Activated CD4-positive, CD25-positive, alpha-beta regulatory T cell (primary cell): ENCODE measurements at places on chromosomes 13 and 19.

DNA sequence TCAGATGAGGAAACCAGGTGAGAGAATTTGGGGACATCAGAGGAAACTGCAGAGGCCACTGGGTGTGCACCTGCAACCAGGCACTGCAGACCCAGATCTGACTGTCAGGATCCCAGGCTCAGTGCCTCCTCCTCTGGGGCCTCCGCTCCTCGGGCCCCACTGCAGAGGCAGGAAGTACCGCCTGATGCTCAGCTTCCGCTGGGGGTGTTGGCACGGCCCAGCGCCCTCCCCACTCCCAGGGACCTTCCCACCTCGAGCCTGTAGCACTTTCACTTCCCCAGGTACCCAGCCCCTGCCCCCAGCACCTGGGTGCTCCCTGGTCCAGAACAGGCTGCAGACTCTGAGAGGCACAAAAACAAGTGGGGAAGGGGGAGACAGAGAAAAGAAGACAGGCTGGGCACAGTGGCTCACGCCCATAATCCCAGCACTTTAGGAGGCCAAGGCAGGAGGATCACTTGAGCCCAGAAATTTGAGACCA is 1.4 kb upstream of the CD37 start:
- DNase-seq = no peak

DNA sequence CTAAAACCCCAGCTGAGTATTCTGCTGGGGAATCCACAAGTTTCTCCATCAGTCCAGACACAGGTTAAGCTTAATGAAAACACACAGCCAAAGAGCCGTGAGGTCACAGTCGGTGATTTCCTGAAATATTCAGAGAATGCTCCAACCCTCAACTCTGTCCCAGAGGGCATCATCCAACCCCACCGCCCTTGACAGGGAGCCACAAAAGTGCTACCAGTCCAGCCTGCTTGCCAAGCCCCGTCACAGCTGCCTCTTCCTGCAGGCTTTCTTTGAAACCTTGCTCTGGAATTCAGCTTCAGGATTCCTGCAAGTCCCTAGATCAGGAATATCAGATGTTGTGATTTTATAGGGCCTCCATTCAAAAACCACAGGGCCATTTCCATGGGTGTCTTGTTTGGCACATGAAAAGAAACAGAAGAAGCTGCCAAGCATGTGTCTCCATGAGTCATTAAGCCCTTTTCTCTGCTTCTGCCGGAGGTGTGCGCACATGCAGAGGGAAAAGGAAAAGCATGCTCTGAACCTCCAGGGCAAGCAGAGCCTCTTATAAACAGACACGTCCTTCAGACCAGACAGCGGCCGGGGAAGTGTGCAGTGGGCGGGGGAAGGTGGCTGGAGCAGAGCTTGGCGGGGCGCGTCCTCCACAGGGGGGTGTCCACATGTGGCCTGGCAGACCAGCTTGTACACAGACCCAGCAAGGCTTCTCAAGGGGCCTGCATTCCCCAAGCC is 164.7 kb downstream of the KATNAL1 start:
- DNase-seq = no peak

DNA sequence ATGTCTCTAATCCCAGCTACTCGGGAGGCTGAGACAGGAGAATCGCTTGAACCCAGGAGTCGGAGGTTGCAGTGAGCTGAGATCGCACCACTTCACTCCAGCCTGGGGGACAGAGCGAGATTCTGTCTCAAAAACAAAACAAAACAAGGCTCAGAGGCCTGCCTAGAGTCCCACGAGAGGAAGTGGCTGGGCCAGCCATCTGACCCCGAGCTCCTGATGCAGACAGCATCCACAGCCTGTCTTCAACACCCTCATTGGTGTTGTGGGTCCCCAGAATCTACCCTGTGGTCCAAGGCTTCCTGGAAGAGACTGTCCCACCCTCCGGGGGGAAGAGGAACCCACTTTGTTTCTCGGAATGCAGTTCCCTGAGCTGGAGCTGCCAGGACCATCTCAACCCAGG is 24.7 kb downstream of the RFX1 start:
- DNase-seq = no peak

GRCh38 chr13:102042746-102043145 is 359.1 kb downstream of the FGF14 start:
- no peak for DNase-seq

GRCh38 chr19:47176627-47177090 is 46.0 kb downstream of the SAE1 start:
- no peak for DNase-seq

GRCh38 chr13:70856025-70856424 is 747.8 kb upstream of the KLHL1 start:
- DNase-seq = no peak

DNA sequence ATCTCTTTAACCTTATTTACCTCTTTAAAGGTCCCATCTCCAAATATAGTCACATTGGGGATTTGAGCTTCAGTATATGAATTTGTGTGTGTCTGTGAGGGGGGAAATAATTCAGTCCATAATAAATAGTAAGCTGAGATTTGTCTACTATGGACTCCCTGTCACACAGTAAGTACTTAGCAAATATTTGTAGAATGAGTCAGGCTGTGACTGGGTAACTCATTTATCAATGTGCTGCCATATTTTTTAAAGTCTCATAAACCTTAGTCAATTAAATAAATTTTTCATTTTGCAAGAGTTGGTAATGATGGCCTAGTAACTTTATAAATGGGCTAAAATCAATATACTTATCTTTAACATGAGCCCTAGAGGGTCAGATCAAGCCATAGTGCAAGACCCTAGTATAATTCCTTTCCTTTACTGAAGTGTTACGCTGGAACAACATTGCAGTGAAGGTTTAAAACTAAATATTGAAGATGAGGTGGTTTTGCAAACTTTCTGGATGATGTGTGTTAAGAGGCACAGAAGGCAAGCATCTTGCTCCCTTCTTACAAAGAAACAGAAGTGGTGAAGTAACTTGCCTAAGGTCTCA is 305.1 kb downstream of the KCNRG start:
- DNase-seq = no peak

DNA sequence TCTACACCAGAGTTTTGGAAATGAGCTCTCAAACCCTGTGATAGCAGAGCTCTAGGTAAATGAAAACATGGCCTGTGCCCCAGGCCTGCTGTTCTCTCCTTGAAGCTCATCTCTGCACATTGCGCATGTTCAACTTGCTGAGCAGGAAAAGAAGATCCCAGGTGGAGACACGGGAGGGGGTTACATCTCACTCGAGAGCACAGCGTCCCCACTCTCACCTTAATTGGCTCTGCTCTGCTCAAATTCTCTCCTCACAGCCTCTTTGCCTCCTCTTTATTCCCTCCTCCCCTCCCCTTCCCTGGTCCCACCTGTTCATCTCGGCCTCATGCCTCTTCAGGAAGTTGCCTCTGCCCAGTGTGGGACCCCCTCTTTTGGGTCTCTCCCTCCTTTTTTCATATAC is 44.7 kb downstream of the RGCC start:
- no peak for DNase-seq

GRCh38 chr13:72804301-72804700 is 22.4 kb downstream of the PIBF1 start:
- no peak for DNase-seq

DNA sequence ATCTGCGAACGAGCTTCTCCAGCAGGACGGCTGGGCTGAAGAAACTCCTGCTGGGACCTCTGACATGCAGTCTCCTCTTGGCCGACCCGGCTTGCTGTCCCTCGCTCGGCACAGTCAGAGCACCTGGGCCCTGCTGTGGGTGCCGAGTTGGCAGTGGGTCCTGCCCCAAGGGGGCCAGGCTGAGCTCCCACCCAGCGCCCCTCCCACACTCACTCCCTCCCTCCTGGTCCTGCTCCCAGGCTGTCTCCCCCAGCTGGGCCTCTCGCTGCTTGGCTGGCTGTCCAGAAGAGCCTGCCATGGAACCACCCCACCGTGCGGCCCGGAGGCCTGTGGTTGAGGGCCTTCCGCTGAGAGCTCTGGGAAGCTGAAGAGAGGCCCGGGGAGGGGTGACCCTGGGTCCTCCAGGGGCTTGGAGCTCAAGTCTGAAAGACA is 6.0 kb downstream of the AKT2 start:
- no peak for DNase-seq

DNA sequence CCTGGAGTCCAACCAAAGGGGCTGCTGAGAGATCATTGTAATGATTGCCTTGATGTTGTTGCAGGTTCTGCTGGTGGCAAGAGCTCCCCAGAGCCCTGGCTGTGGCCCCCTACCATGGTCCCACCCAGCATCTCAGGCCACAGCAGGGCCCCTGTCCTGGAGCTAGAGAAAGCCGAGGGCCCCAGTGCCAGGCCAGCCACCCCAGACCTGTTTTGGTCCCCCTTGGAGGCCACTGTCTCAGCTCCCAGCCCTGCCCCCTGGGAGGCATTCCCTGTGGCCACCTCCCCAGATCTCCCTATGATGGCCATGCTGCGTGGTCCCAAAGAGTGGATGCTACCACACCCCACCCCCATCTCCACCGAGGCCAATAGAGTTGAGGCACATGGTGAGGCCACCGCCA is 15.5 kb downstream of the NCAN start:
- no peak for DNase-seq

- no peak for DNase-seq
Observed at GRCh38 chr13:109778102-109778542, 8.3 kb downstream of the IRS2 start.

DNA sequence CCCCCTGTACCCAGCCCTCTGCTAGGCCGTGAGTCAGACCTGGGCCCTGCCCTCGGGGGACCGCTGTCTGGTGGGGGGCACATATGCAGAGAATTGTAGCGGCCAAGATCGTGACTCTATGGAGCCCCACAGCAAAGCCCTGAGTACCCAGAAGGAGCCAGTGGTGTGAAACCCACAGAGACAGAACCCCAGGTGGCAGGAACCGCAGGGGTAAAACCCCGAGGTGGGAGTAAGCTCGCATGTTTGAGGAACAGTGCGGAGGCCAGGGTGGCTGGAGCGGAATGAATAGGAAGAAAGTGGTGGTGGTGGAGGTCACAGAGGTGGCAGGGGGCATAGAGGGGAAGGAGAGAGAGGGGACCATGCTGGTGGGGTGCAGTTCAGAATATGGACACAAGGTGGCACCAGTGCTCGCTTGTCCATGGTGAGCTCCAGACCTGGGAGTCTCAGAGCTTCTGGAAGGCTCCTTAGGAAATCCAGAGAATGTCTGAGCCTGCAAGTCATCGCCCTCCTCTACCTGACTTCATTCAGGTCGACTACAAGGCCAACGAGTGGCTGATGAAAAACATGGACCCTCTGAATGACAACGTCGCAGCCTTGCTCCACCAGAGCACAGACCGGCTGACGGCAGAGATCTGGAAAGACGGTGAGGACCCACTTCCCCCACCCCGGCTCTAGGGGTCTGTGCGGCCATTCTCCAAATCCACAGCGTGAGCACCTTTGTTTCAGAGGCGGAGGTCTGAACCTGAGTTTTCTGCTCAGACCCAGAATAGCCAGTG is 48.9 kb downstream of the MYH14 start:
- no peak for DNase-seq

DNA sequence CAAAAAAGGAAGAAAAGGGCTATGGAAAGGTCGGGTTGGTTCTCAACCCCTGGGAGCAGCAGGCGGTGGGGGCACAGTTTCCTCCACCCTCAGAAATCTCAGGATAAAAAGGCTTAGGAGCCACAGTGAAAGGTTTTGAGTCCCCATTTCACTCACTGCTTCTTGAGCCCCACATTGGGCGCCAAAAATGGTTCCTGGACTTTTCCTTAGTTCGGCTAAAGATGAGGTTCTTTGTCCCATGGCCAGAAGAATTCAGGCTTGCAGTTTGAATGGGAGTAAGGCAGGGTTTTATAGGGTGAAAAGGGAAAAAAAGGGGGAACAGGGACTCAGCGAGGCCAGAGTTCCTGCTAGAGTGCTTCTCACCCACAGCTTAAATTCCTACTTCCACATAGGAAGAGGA is 179.5 kb downstream of the GGACT start:
- no peak for DNase-seq

DNA sequence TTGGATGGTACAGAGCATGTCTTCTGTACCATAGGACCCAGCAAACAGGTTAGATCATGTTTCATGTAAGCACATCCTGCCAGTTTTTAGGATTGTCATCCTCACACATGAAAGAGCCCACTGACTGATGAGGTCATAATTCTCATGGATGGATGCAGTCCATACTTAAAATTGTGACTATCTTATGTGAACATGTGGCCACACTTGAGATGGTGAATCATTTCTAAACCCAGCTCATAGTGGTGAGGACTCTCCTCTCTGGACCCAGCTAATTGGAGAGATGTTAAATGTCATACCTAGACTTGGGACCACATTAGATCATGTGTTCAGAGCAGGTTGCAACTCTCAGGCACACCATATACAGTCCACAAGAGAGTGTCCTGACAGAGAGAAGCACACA is 24.8 kb upstream of the ZNF254 start:
- DNase-seq = no peak

- no peak for DNase-seq
Observed at GRCh38 chr13:27194209-27194608, 22.6 kb upstream of the USP12 start.

DNA sequence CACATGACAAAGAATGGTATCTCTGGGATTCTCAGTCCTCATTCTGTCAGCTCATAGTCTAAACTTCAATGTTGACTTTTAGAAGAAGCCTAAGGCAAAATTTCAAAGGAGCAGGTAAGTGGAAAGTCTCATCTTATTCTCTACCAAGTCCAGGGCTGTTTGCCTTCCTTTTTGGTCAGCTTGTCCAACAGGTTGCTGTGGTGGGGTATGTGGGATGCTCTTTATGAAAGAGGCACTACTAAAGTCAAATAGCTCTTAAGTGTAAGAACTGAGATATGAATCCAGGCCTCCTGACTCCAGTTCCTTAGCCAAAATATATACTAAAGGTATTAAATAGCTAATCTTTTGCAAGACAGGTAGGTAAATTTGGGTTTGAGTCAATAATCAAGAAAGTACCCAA is 540.6 kb upstream of the SPRY2 start:
- no peak for DNase-seq

DNA sequence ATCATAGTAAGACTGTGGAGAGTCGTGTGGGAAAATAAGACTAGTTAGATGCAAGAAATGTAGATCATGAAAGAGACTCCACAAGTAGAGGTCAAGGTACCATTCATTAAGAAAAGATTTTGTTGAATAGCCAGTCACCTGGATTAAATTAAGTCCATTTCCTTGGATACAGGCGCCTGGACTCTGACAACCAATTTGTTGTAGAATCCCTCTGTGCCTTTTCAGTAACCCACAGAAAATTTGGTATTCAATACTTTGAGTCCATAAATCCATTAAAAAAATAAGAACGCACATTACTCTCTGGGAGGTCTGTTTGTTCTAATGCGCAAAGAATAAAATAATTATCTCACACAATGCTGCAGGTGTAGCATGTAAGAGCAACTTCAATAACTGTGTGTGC is 469.4 kb downstream of the KLF12 start:
- DNase-seq = no peak
